A673 (cell line): ENCODE measurements at places on chromosomes 1 and 21. TPM values are rescaled to one million over a fixed set of nuclear protein-coding genes. Genes with fewer than 3 reads are reported as not detected.

AMY1A gene
- total RNA-seq = not detected in 2 replicates

GRCh38 chr1:170168265-170168664 lies 22.5 kb downstream of the NTMT2 start:
- no peaks in the 10 kb centered on the region for H3K36me3 ChIP-seq
- H3K27me3 ChIP-seq = no peaks in the 10 kb centered on the region

DNA sequence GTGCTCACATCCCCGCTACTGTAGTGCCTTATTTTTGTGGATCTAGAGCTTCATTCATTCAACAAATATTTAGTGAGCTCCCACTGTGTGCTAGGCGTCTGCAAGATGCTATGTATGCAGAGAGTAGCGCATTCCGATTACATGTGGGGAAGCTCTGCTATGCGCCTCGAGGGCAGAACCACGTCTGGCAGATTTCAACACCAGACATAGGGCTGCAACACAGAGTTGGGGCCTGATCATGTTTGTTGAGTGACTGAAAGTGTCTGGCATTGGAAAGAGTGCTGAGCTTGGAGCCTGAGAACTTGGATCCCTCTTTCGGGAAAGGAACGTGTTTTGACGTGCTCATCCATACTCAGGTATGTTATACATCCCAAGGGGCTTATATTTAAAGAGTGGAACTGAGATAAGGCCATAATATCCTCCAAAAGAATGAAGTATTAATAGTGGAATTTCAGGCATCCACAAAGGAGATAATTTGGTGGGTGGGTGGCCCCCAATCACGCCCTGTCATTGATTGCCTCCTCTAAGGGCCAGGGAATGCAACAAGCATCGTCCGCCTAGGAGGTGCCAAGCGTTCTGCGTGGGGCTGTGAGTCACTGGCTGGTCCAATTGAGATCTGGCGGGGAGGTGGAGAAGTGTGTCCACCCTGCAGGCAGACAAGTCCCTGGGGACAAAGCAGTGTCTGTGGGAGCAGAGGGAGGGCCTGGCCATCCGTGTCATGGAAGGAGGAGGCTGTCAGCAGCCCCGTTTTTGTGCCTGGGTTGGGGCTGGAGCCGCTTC lies 62.8 kb upstream of the ZBTB40 start:
- H3K36me3 ChIP-seq = no peaks in the 10 kb centered on the region
- H3K27me3 ChIP-seq = peaks cover 10% of the 10 kb centered on the region
- H3K27ac ChIP-seq = no peak overlapping the region
- H3K4me3 ChIP-seq = no peak overlapping the region
- DNase-seq = peak; percentile 12

GRCh38 chr1:22916471-22916820 lies 56.2 kb downstream of the LACTBL1 start:
- peak overlapping the region; percentile 6 for H3K4me3 ChIP-seq
- no peaks in the 10 kb centered on the region for H3K27me3 ChIP-seq
- H3K36me3 ChIP-seq = no peaks in the 10 kb centered on the region

- H3K4me3 ChIP-seq = no peak overlapping the region
- H3K27ac ChIP-seq = no peak overlapping the region
- no peaks in the 10 kb centered on the region for H3K27me3 ChIP-seq
- H3K4me1 ChIP-seq = no peaks in the 10 kb centered on the region
- H3K36me3 ChIP-seq = no peaks in the 10 kb centered on the region
Observed at GRCh38 chr1:116579259-116579875, 8.5 kb upstream of the CD58 start.

CRNN gene
- total RNA-seq = not detected in 2 replicates

PRAMEF17 gene
- total RNA-seq = not detected in 2 replicates

- no peak overlapping the region for H3K27ac ChIP-seq
- H3K4me1 ChIP-seq = no peaks in the 10 kb centered on the region
- no peaks in the 10 kb centered on the region for H3K36me3 ChIP-seq
- H3K27me3 ChIP-seq = no peaks in the 10 kb centered on the region
Observed at GRCh38 chr21:39647476-39647875, 34.7 kb downstream of the B3GALT5 start.

DNA sequence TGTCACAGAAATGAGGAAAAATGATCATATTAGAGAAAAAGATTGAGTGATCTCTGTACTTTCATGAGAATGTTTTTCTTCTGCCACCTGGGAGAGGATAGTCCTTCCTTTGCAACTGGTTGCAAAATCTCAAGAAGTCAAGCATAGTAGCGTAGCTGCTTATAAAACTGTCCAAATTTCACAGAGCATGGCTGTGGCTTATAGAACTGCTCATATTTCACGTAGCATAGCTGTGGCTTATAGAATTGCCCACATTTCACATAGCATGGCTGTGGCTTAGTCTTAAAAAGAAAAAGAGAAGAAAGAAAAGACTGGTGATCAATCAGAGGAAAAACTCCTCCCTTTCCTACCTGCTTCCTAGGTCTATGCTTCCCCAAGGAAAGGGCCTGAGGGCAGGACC lies 329.5 kb downstream of the SIPA1L2 start:
- H3K4me3 ChIP-seq = no peak overlapping the region
- DNase-seq = no peak
- H3K27me3 ChIP-seq = no peaks in the 10 kb centered on the region
- no peaks in the 10 kb centered on the region for H3K36me3 ChIP-seq
- H3K4me1 ChIP-seq = no peaks in the 10 kb centered on the region
- H3K27ac ChIP-seq = no peak overlapping the region

DNA sequence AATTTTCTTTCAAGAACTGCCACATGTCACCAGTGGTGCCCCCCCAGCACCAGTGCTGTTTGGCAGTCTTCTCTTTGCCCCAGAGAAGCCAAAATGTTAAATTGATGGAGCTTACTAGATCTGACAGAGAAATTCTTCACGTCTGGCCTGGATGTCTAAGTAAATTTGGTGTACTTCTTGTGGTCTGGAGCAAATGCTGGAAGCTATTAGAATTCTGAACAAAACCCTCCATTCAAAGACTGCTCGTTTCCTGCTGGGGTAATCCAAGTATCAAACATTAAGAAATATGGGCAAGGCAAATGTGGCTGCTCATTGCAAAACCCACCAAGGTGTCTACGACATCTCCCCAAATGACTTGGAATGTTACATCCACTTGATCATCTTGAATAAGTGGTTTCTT lies 92.3 kb downstream of the ROR1 start:
- H3K4me1 ChIP-seq = no peaks in the 10 kb centered on the region
- no peak overlapping the region for H3K4me3 ChIP-seq
- no peaks in the 10 kb centered on the region for H3K36me3 ChIP-seq
- DNase-seq = no peak
- H3K27ac ChIP-seq = no peak overlapping the region
- no peaks in the 10 kb centered on the region for H3K27me3 ChIP-seq

GRCh38 chr1:66712839-66713238 lies 39.4 kb upstream of the DYNLT5 start:
- H3K4me1 ChIP-seq = no peaks in the 10 kb centered on the region
- H3K27ac ChIP-seq = no peak overlapping the region
- H3K27me3 ChIP-seq = no peaks in the 10 kb centered on the region

- no peaks in the 10 kb centered on the region for H3K36me3 ChIP-seq
- H3K4me3 ChIP-seq = no peak overlapping the region
- DNase-seq = no peak
- H3K27me3 ChIP-seq = no peaks in the 10 kb centered on the region
- no peaks in the 10 kb centered on the region for H3K4me1 ChIP-seq
Observed at GRCh38 chr1:77310924-77311323, 29.1 kb downstream of the AK5 start.

DNA sequence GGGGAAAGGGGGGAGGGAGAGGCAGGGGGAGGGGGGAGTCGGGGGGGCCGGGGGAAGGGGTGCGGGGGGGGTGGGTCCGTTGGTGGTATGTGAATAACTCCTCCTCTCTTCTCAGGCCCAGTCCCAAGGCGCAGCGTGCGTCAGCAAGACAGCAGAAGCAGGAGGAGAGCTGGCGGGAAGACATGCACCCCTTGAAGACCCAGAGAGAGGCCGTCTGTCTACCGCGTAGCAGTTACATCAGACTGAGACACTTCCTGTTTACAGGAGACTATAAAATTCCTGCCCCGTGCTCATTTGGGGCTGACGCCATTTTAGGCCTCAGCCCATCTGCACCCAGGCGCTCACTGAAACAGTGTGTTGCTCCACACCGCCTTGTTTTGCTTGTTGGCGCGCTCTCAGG lies 55.3 kb downstream of the SETD4 start:
- H3K4me1 ChIP-seq = no peaks in the 10 kb centered on the region
- peak; percentile 33 for DNase-seq
- H3K27ac ChIP-seq = peak overlapping the region; percentile 28
- H3K27me3 ChIP-seq = no peaks in the 10 kb centered on the region

- H3K4me3 ChIP-seq = no peak overlapping the region
- peak; percentile 93 for DNase-seq
- H3K27me3 ChIP-seq = peaks cover 13% of the 10 kb centered on the region
- no peaks in the 10 kb centered on the region for H3K36me3 ChIP-seq
- H3K27ac ChIP-seq = no peak overlapping the region
- H3K4me1 ChIP-seq = peaks cover 36% of the 10 kb centered on the region
Observed at GRCh38 chr1:203153051-203153988, 22.3 kb downstream of the MYBPH start.

DNA sequence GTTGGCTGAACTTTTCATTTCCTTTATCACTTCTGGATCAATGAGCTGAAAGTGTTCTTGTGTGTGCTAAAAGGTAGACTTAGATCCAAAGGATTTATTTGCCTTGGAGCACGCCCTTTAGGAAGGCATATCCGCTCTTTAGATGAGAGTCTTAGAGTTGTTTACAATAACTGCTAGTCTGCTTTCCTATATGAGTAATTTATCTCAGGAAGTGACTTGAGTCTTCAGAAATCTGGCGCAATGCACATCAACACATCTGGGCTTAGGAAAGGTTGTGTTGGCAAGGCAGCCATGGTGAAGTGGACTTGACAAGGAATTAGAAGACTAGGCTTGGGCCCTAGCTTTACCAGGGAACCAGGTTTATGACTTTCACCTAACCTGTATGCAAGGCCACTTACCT lies 204.1 kb upstream of the PTGFR start:
- no peak for DNase-seq
- no peak overlapping the region for H3K4me3 ChIP-seq
- no peak overlapping the region for H3K27ac ChIP-seq
- no peaks in the 10 kb centered on the region for H3K4me1 ChIP-seq

MFSD2A gene
- total RNA-seq = 6.8 and 7.4 TPM in 2 replicates

DNA sequence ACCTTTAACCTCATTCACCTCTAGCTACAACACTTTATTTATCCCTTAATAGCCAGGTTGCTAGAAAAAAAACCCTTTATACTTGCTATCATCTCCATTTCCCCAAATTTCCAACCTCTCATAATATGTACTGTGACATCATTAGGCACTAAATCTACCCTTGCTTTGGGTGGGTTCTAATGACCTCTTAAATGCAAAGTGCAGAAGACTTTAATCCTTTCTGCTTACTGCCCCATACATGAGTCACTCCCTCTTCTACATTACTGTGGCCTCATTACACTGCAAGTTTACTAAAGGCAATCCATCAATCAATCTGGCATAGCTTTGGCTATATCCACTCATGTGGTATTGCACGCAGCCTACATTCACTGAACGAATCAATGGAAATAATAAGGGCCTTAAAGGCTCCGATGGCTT lies 353.3 kb downstream of the SMYD3 start:
- no peak overlapping the region for H3K27ac ChIP-seq
- no peaks in the 10 kb centered on the region for H3K36me3 ChIP-seq
- H3K4me3 ChIP-seq = no peak overlapping the region
- DNase-seq = no peak

NFIA gene
- 65.4 and 67.1 TPM in 2 replicates for total RNA-seq

DNA sequence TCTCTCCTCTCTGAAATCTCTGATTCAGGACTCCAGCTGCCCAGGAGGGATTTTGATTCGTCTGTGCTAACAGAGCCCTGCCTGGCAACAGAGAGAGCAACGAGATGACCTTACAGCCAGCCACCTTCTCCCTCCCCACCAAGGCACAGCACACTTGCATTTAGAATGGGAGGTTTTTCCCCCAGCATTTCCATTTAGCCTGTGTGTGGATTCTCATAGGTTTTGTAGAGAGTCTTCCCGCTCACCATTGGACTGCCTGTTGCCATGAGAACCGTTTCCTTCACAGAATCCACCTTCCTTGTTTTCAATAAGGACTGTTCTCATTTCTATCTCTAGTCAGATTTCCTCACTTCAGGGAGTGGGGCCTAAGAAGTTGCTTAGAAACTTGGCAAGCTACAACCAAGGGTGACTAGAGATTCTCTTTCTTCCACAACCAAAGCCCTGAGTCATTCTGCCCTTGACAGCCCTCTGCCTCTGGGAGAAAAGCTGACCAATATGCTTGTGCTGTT lies 5.8 kb upstream of the IKBKE start:
- DNase-seq = no peak
- no peaks in the 10 kb centered on the region for H3K27me3 ChIP-seq
- H3K27ac ChIP-seq = no peak overlapping the region
- H3K4me3 ChIP-seq = no peak overlapping the region

- H3K4me1 ChIP-seq = no peaks in the 10 kb centered on the region
- no peak for DNase-seq
- H3K27ac ChIP-seq = no peak overlapping the region
- H3K36me3 ChIP-seq = no peaks in the 10 kb centered on the region
Observed at GRCh38 chr1:204630132-204630905, 55.2 kb downstream of the LRRN2 start.

- H3K4me3 ChIP-seq = no peak overlapping the region
- no peaks in the 10 kb centered on the region for H3K27me3 ChIP-seq
- peak; percentile 40 for DNase-seq
- H3K4me1 ChIP-seq = peaks cover 9% of the 10 kb centered on the region
Observed at GRCh38 chr1:30652152-30652841, 71.1 kb downstream of the MATN1 start.

DNA sequence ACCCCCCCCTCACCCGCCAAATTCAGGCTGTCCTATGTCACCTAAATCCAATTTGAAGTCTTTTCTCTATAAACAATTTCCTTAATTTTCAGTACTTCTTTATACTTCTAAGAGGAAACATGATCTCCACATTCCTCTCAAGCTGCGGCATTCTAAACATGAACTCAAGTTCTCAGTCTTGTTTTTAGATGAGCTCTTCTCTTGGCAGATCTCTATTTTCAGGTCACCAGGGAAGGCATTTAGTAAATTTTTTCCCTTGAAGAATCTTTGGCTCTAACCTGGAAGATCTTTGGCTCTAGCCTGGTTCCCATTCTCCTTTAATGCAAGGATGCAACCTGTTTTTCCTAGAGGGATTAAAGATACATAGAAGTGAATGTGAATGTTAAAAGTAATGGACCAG lies 193.4 kb downstream of the ATG4C start:
- H3K27me3 ChIP-seq = no peaks in the 10 kb centered on the region
- H3K27ac ChIP-seq = peak overlapping the region; percentile 58
- H3K4me1 ChIP-seq = peaks cover 39% of the 10 kb centered on the region
- H3K36me3 ChIP-seq = no peaks in the 10 kb centered on the region

DNA sequence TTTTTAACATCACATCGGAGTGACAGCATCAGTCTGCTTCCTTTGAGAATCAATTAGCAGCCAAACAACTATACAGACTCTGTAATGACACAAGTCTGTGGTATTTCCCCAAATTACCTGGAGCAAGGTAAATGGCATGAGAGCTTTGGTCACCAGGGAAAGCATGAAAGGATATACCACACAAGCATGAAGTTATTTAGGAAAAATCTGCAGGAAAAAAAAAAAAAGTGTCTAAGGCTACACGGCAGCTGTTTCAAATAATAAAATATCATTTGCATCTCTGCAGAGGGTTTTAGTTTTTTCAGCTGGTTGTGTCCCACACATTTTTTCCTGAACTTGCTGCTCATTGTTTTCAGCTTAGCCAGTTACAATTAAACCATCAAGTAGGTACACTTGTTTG lies 234.7 kb downstream of the TTLL7 start:
- H3K27ac ChIP-seq = no peak overlapping the region
- no peak overlapping the region for H3K4me3 ChIP-seq
- H3K4me1 ChIP-seq = peaks cover 14% of the 10 kb centered on the region
- no peaks in the 10 kb centered on the region for H3K36me3 ChIP-seq
- DNase-seq = no peak

SPRR2A gene
- not detected in 2 replicates for total RNA-seq

- no peaks in the 10 kb centered on the region for H3K27me3 ChIP-seq
- no peaks in the 10 kb centered on the region for H3K36me3 ChIP-seq
- H3K27ac ChIP-seq = peak overlapping the region; percentile 70
- H3K4me1 ChIP-seq = peaks cover 26% of the 10 kb centered on the region
- peak; percentile 65 for DNase-seq
Observed at GRCh38 chr1:162822391-162823200, 32.1 kb downstream of the HSD17B7 start.

FCN3 gene
- not detected in 2 replicates for total RNA-seq
